ENCODE measurements at places on chromosomes 7 and 10.
A peak's percentile ranks its signal among the peaks of the same experiment; 100 is the strongest.

GRCh38 chr10:91080776-91081175 lies 139.7 kb upstream of the PCGF5 start:
- H3K4me3 ChIP-seq, result no peak overlapping the region
- no peak overlapping the region for H3K27ac ChIP-seq
- H3K36me3 ChIP-seq, result no peaks in the 10 kb centered on the region
- no peaks in the 10 kb centered on the region for H3K4me1 ChIP-seq
- DNase-seq, result no peak

DNA sequence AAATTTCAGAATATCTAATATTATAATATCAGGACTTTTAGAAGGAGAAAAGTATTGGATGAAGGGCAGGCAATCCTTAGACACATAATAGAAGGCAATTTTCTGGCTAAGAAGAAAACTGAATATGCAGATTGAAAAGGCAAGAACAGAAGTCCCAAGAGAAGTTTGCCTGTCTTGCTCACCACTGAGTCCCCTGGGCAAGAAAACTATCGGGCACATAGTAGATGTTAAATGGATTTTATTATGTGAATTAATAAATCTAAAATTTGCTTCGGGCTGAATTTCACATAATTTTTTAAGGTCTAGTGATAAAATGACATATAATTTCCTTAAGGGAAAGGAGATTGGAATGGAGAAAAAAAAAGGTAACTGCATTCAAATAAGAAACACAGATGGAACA lies 380.9 kb upstream of the GRM3 start:
- no peaks in the 10 kb centered on the region for H3K27me3 ChIP-seq
- H3K4me1 ChIP-seq, result no peaks in the 10 kb centered on the region
- no peak for DNase-seq
- H3K4me3 ChIP-seq, result no peak overlapping the region
- H3K27ac ChIP-seq, result no peak overlapping the region
- no peaks in the 10 kb centered on the region for H3K36me3 ChIP-seq

DNA sequence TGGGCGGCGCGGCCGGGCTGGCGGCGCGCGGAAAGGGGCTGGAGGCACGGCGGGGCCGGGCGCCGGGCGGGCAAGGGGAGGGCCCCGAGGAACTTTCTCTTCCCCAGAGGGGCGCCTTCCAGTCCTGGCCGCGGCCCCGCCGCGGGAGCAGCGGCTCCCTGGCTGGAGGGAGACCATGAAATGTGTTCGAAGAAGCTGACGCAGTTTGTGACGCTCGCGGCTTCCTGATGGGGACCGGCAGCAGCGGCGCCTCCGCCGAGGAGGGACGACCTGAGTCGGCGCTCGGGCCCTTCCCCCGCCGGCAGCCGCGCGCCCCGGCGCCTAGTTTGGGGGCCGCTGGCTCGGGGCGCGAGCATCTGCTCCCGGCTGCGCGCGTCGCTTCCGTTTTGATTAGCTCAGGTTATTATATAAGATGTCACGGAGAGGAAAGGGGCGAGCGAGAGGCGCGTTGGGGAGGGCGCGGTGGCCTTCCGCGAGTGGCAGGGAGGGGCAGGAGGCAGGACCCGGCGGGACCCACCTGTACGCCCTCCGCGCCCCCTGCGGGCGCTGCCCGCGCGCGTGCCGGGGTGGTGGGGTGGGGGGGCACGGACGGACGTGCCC lies 57.1 kb upstream of the PCGF5 start:
- H3K27me3 ChIP-seq, result peaks cover 35% of the 10 kb centered on the region
- H3K4me3 ChIP-seq, result peak overlapping the region; percentile 53
- H3K27ac ChIP-seq, result no peak overlapping the region
- H3K4me1 ChIP-seq, result 0 out of 2 replicates have a peak, but pooled peaks cover 2% of the 10 kb centered on the region

DNA sequence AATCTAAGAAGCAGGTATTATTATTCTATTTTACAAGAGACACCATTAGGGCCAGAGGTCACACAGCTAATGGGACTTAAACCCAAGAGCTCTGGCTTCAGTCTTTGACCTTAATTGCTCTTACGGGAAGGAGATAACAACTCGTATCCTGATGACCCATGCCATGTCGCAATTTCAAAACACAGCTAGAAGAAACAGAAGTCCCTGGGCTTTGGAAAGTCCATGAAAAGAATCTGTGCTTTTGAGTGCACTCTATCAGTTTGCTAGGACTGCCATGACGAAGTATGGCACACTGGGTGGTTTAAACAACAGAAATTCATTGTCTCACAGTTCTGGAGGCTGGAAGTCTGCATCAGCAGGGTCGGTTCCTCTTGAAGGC lies 247.8 kb upstream of the AOAH start:
- H3K27me3 ChIP-seq, result no peaks in the 10 kb centered on the region
- no peaks in the 10 kb centered on the region for H3K36me3 ChIP-seq
- no peak for DNase-seq
- H3K4me3 ChIP-seq, result no peak overlapping the region
- H3K4me1 ChIP-seq, result no peaks in the 10 kb centered on the region

DNA sequence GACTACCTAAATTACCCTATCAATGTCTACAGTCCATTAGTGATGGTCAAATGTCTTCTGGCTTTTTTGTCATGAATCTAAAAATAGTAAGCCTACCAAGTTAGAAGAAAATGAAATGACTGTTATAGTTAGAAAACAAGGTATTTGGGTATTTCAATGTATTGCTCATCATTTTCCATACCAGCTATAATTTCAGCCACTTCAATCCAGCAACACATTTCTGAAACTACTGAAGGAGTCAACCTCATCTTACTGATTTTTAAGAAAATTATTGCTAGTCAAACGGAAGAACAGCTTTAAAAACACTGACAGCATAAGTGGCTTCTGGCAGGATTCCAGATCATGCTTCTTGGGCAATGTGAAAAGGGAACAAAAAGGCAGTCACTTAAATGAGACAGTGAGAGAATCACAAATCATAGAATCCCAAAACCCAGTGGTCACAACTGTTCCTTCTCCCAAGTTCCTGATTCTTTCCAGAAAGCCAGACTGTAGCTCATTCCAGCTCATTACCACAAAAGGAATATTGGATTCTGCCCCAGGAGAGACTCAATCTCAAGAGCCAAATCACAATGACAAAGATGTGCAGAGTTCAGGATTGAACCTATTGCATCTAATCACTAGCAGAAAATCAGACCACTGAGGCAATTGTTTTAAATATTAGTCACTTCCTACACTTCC lies 61.2 kb upstream of the LRRN3 start:
- no peaks in the 10 kb centered on the region for H3K36me3 ChIP-seq
- H3K4me1 ChIP-seq, result peaks cover 1% of the 10 kb centered on the region
- no peak overlapping the region for H3K27ac ChIP-seq

GRCh38 chr7:21108182-21108581 lies 319.7 kb upstream of the SP4 start:
- no peak overlapping the region for H3K27ac ChIP-seq
- no peak overlapping the region for H3K4me3 ChIP-seq
- no peak for DNase-seq
- no peaks in the 10 kb centered on the region for H3K36me3 ChIP-seq

DNA sequence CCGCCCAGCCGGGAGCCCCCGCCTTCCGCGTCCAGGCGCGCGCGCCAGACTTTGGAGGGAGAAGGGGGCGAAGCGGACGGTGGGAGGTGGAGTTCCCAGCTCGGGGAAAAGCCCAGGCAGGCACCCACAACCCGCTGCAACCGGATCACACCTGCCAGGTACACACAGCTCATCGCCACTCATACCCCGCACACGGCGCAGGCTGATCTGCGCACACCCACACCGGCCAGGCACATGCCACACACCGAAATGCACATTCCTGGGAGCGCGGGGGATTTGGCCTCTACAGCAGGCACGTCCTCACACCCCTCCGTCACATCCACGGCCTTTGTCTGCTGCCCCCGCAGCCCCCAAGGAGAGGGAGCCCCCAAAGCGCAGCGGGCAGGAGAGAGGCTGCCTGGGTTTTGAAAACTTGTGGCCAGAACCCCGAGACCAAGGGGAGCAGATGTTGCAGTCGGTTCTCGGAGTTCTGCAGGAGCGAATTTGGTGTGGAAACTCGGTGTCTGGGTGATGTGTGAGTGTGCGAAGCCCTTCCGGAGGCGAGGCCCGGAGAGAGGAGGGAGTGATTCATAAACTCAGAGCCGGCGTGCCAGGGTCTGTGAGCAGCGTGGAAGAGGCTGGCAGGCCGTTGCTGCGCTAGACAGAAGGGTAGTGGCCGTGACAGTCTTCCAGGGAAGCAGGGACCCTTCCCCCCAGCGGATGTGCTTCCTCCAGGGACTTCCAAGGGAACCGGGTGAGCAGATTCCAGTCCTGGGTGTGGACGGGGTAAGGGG lies 734 bp downstream of the CHST3 start:
- H3K27ac ChIP-seq, result no peak overlapping the region
- H3K4me3 ChIP-seq, result peak overlapping the region; percentile 78
- no peaks in the 10 kb centered on the region for H3K36me3 ChIP-seq
- H3K27me3 ChIP-seq, result peaks cover 7% of the 10 kb centered on the region
- H3K4me1 ChIP-seq, result no peaks in the 10 kb centered on the region

- H3K36me3 ChIP-seq, result peaks cover 7% of the 10 kb centered on the region
- no peak overlapping the region for H3K4me3 ChIP-seq
- no peak overlapping the region for H3K27ac ChIP-seq
- no peaks in the 10 kb centered on the region for H3K27me3 ChIP-seq
Observed at GRCh38 chr7:40095695-40096327, 38.6 kb downstream of the MPLKIP start.

DNA sequence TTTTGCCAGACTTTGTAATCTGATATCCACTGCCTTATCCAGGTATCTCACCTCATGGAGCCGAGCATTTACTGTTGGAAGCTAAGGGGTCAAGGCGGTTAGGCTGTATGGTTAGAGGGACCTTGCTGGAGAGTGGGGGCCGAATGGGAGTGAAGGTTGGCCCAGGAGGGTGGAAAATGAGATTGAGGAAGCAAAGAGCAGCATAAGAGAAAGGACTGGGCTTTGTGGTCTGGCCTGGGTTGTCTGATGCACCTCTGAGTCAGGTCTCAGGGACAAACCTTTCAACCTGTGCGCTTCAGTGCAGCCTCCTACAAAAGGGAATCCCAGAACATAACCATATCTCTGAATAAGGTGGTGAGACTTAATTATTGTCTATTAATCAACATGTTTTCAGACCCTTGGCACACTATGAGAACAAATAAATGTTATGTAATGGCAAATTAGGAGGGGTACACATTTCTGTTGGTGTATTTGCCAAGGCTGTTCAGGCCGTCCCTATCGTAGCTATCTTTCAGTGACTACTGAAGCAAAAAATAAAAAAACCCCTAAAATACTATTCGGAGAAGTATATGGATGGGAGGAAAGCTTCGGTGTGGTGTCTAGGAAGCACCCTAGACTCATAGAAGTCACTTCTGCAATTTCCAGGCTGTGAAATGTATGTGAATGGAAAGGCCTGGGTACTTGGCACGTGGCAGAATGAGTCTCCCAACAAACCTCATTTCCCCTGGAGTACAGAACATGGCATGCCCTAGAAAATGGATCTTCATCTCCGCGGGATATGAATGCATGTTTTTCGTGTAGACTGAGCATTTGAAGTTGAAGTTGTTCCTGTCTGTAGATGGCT lies 4.3 kb downstream of the CAMK1D start:
- no peak for DNase-seq
- peaks cover 11% of the 10 kb centered on the region for H3K27me3 ChIP-seq
- H3K4me3 ChIP-seq, result no peak overlapping the region

GRCh38 chr10:9781666-9782065 lies 1236.0 kb upstream of the CELF2 start:
- no peak overlapping the region for H3K27ac ChIP-seq
- no peak for DNase-seq
- no peak overlapping the region for H3K4me3 ChIP-seq

DNA sequence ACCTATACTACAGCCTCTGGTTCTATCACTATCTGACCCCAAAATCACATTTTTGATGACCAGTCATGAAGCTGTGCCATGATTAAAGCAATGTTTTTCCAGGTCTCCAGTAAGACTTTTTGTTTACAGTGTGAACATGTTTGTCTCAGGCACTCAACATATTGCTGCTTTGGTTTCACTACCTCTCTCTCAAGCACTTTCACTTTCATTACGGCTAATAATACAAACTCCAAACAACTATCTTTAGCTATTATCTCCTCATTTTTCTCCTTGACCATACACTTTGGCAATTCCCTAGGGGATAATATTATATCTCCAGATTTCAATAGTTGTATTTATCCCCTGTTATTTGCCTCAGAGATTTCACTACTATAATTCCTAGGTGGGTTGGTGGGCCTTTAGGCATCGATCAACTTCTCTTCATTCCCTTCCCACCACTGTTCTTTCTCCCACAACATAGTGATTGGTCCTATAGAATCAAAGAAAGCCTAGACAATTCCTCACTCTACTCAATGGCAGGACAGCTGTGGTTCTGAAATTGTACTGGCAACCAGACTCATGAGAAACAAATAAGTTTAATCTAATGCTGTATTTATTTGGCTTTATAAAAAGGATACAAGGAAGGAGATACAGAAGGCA lies 261.4 kb upstream of the ZWINT start:
- no peak overlapping the region for H3K27ac ChIP-seq
- H3K36me3 ChIP-seq, result no peaks in the 10 kb centered on the region
- no peak for DNase-seq
- no peak overlapping the region for H3K4me3 ChIP-seq
- H3K27me3 ChIP-seq, result no peaks in the 10 kb centered on the region

DNA sequence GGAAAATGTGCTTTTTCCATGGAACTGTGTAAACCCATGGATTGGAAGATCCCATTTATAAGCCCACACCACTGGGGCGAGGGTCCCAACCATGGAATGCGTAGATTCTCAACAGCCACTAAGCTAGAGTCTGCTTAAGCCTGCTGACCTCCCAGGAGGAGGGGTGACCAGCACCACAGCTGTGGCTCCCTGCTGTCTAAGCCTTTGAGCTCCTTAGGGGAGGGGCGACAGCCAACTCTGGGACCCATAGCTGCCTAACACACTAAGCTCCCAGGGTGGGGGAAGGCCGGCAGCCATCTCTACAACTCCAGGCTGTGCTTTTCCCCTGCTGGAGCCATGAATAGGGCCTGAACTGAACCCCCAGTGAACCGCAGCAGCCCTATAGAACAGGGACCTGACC lies 249.8 kb upstream of the HPS1 start:
- no peak overlapping the region for H3K27ac ChIP-seq
- H3K4me3 ChIP-seq, result no peak overlapping the region
- no peaks in the 10 kb centered on the region for H3K4me1 ChIP-seq
- no peaks in the 10 kb centered on the region for H3K36me3 ChIP-seq

DNA sequence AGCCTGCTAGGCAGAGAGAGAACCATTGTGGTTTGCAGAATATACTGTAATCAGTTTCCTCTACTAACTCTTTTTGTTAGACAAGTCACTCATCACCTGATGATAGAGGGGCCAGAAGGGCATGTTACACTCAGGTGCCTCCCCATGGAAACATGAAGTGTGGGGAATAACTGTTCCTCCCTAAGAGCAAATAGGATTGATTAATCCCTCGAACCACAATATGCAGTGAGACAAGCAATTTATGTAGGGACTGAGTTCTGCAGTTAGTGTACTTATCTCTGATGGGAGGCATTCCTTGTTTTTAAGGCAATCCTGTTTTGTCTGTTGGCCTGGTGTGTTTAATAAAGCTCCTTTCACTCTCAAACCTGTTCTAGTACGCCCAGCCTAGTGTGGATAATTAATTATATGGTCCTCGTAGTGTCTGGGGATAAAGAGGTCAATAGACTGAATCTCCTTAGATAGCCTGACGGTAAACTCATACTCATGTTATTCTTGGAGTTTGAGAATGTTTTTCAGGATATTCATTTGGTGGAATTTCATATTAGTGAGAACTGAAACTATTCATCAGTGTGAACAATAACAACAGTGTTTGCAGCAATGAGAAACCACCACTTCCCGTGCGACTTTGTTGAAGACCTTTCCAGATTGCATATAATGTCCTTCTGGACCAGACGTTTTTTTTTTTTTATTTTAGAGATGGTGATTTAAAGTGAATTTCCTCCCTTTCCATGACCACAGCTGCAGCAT lies 344.8 kb upstream of the FZD8 start:
- H3K27ac ChIP-seq, result no peak overlapping the region
- H3K36me3 ChIP-seq, result no peaks in the 10 kb centered on the region
- no peak overlapping the region for H3K4me3 ChIP-seq
- DNase-seq, result no peak
- no peaks in the 10 kb centered on the region for H3K27me3 ChIP-seq
- no peaks in the 10 kb centered on the region for H3K4me1 ChIP-seq
